ENCODE measurements at places on chromosomes 13 and 19. TPM values are rescaled to one million over a fixed set of nuclear protein-coding genes. Genes with fewer than 3 reads are reported as not detected.

The PSG3 gene
- total RNA-seq: not detected

The RAB3D gene
- 7.6 TPM for total RNA-seq

The ZNF85 gene
- total RNA-seq: 24.7 TPM

The PLPP2 gene
- not detected for total RNA-seq

The ZNF541 gene
- total RNA-seq: 0.13 TPM

GRCh38 chr13:90070837-90071525 is 1276.5 kb upstream of the MIR17HG start:
- H3K36me3 ChIP-seq: no peaks in the 10 kb centered on the region
- no peaks in the 10 kb centered on the region for H3K4me1 ChIP-seq
- H3K27ac ChIP-seq: no peak overlapping the region
- H3K4me3 ChIP-seq: no peak overlapping the region

DNA sequence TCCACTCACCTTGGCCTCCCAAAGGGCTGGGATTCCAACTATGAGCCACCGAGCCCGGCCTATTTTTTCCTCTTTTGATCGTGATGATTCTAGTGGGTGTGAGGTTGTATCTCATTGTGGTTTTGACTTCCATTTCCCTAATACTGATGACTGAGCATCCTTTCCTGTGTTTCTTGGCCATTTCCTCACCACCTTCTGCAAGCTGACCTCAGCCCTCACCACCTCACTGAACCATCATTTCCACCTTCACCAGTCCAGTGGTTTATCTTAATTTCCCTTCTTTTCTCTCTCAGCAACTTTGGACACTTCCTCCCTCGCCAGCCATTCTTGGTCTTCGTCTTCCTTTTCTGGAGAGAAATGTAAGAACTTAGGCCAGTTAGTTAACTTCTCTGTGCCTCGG is 13.0 kb upstream of the BICRA start:
- no peak overlapping the region for H3K4me3 ChIP-seq
- H3K27ac ChIP-seq: peak overlapping the region; percentile 56
- peaks cover 10% of the 10 kb centered on the region for H3K27me3 ChIP-seq
- no peaks in the 10 kb centered on the region for H3K36me3 ChIP-seq

DNA sequence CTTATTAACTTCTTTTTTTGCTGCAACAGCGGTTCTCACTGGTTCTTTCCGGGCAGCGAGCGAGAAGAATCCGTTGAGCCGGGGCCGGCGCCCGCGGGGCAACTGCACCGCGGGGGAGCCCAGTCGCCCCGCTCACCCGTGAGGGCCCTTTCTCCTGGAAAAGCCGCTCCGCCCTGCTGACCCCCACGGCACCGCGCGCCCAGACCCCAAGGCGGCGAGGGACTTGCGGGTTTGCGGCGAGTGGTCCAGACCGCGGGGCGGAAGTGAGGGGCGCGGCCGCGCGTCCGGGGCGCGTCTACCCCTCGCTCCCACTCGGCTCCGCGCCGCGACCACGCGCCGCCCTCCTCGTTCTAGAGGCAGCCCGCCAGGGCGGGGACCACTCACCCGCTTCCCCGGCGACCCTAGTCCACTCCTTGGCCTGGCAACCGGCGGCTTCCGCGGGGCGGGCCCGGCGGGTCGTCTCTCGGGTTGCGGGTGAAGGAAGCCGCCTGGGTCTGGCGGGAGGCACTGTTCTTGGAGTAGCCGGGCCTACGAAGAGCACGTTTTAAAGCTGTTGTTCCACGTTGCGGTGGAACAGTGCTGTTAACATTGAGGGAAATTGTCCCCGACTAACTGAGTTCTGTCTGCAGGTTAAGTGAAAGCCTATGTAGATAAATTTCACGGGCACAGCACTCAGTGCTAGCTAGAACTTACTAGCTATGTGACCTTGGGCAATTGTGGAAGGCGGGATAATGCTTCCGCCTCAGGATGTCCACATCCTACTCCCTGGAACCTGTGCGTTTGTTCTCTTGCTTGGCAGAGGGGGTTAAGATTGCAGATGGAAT is at the start of gene NEK3:
NEK3 (minus strand) TSS at position 439 of the 824 bp plus-strand sequence. CDS start 3,406 bp downstream, outside the sequence.
- peak within 1 kb of the TSS; percentile 58 for H3K27ac ChIP-seq
- H3K4me3 ChIP-seq: peak within 1 kb of the TSS; percentile 77
- peaks cover 29% of the 10 kb centered on the region for H3K27me3 ChIP-seq
- H3K36me3 ChIP-seq: peaks cover 5% of the 10 kb centered on the region
- peaks cover 30% of the 10 kb centered on the region for H3K4me1 ChIP-seq

GRCh38 chr19:3433805-3434540 is 46.4 kb downstream of the SMIM24 start:
- H3K36me3 ChIP-seq: peaks cover 15% of the 10 kb centered on the region
- no peak for DNase-seq
- H3K27ac ChIP-seq: peak overlapping the region; percentile 99
- peak overlapping the region; percentile 96 for H3K4me3 ChIP-seq
- H3K27me3 ChIP-seq: no peaks in the 10 kb centered on the region

DNA sequence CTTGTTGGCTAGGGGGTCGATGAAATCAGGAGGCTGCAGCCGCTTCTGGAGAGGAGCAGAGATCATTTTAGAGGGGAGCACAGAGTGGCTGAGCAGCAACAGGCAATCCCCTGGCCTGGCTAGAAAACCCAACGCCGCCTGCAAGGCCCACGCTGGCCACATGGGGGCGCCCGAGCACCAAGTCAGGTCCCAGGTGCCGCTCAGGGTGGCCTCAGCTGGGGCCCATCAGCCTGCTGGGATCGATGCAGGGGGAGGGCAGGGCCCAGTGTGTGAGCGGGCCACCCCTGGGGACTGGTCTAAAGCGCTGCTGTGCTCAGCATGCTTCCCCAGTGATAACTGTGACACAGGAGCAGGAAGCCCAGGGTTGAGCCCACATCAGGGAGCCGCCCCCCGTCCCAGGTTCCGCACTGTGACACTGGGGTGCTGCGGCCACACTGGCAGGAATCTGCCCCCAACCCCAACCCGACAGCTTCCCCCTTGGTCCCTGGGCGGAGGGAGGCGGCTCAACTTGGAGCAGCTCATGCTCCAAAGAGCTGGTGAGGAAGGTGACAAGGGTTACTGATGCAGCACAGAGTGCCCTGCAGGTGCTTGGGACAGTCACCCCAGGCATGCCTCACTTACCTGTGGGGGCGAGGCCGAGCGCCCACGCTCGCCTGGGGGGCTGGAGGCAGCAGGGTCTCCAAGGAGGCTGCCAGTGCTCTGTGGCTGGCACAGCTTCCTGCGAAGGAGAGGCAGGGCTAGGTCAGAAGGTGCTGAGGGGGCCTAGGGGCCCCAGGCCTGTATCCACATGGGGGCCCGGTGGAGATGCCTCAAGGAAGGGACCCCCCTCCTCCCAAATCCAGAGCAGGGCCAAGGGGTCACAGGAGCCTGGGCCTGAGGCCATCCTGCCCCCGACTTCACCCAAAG is 13.3 kb upstream of the ISYNA1 start:
- DNase-seq: peak; percentile 92
- H3K4me3 ChIP-seq: no peak overlapping the region
- H3K27ac ChIP-seq: no peak overlapping the region

- DNase-seq: no peak
- H3K27ac ChIP-seq: no peak overlapping the region
- H3K4me1 ChIP-seq: peaks cover 3% of the 10 kb centered on the region
- no peak overlapping the region for H3K4me3 ChIP-seq
- peaks cover 18% of the 10 kb centered on the region for H3K27me3 ChIP-seq
Observed at GRCh38 chr19:45323671-45324081, 1.0 kb upstream of the CKM start.

- DNase-seq: no peak
- no peaks in the 10 kb centered on the region for H3K27me3 ChIP-seq
- no peak overlapping the region for H3K27ac ChIP-seq
- H3K36me3 ChIP-seq: peaks cover 3% of the 10 kb centered on the region
Observed at GRCh38 chr13:42494157-42494556, 79.8 kb upstream of the TNFSF11 start.

- no peak for DNase-seq
- no peak overlapping the region for H3K4me3 ChIP-seq
- no peak overlapping the region for H3K27ac ChIP-seq
- no peaks in the 10 kb centered on the region for H3K36me3 ChIP-seq
Observed at GRCh38 chr13:97932036-97932435, 21.4 kb upstream of the IPO5 start.

DNA sequence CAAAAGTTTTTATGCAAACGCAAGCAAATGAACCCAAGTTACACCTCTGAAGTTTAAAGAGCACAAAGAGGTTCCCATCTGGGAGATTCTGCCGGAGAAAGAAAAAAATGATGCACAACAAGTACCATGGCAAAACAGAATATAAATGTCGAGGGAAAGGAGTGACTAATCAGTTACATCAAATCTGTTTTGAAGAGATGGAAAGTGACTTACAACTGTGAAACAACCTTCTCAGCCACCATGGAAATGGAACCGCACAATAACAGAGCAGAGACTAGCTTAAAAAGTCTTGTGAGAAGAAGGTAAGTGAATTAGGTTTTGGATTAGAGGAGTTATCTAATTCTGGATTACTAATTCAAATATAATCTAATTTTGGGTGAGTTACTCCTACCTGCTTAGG is 2.4 kb downstream of the HSPH1 start:
- no peaks in the 10 kb centered on the region for H3K27me3 ChIP-seq
- H3K36me3 ChIP-seq: peaks cover 44% of the 10 kb centered on the region
- peaks cover 45% of the 10 kb centered on the region for H3K4me1 ChIP-seq
- DNase-seq: no peak

GRCh38 chr19:29971002-29971401 is 29.0 kb downstream of the URI1 start:
- no peaks in the 10 kb centered on the region for H3K36me3 ChIP-seq
- H3K4me3 ChIP-seq: no peak overlapping the region
- no peak for DNase-seq
- H3K27ac ChIP-seq: no peak overlapping the region

DNA sequence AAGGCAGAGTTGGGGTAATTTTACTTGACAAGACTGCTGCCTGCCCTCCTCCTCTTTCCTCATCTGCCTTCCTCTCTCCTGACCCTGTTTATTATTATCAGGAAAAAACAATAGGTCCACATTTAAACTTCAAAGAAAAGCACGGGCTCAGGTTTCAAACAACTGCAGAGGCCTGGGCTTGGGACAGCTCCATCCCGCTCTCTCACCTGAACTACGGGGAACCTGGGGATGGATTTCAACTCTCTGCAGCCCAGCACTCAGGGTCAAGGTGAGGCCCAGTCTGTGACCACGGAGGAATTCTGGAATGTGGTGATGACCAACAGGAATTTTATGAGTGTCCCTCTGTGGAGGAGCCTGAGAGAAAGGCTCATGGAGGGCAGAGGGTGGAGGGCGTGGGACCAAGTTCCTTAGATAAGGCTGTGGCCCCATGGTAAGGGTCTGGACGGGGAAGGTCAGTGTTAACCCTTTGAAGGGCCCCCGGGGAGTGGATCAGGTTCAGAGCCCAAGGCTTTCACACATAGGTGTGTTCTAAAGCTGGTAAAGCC is 220.8 kb upstream of the MAB21L1 start:
- no peaks in the 10 kb centered on the region for H3K27me3 ChIP-seq
- no peaks in the 10 kb centered on the region for H3K36me3 ChIP-seq
- no peak for DNase-seq
- H3K4me1 ChIP-seq: no peaks in the 10 kb centered on the region
- no peak overlapping the region for H3K4me3 ChIP-seq

DNA sequence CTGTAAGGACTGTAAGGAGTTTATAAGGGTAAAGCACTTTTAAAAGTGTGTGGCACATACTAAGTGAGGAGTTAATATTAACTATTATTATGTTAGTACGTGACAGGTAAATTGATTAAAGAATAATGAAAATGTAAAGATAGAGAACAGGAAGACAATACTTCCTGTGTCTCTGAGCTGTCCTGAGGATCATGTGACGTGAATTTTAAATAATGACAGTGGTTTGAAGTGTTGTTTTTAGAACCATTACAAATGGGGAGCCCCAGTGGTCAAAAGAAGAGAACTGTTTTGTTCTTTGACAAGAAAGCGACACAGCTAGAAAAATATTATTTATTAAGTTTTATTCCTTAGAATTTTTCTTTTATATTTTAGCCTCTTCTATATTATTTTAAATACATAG is 241.2 kb upstream of the STARD13 start:
- peaks cover 6% of the 10 kb centered on the region for H3K4me1 ChIP-seq
- no peak overlapping the region for H3K27ac ChIP-seq
- no peak for DNase-seq
- H3K4me3 ChIP-seq: no peak overlapping the region

DNA sequence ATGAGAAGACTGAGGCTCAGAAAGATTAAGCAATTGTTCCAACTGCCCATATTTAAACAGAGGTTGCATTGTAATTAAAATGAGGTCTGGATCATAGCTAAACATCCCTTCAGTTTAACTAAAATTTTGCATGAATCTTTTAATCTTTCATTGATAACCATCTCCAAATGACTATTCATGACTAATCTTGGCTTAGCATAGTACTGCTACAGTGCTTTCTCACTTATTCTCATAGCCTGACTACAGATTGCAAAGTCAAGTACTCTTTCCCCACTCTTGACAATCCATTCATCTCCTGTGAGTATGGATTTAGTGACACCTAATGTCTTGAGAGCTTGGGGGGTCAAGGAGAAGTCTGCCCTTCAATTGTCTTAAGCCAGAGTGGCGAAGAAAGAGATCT is 258.4 kb downstream of the RFC3 start:
- no peaks in the 10 kb centered on the region for H3K27me3 ChIP-seq
- H3K4me1 ChIP-seq: no peaks in the 10 kb centered on the region
- H3K27ac ChIP-seq: no peak overlapping the region
- no peak overlapping the region for H3K4me3 ChIP-seq
- H3K36me3 ChIP-seq: no peaks in the 10 kb centered on the region

DNA sequence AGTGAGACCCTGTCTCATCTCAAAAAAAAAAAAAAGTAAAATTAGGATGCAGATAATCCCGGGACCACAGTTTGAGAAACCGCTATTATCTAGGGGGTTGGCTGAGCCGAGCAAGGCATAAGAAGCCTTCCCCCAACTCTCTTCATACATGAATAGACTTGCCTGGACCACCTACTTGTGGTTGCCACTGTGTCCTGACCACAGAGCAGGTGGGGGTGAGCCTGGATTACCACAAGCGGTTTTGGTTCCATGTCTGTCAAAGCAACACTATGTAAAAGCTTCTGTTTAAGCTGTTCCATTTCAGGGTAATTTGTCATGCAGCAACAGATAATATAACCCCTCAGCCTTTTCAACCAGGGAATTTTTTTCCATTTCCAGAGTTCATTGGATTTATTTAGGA is 3.3 kb upstream of the NAPA start:
- peak overlapping the region; percentile 79 for H3K27ac ChIP-seq
- DNase-seq: peak; percentile 90
- peaks cover 22% of the 10 kb centered on the region for H3K27me3 ChIP-seq
- H3K4me1 ChIP-seq: peaks cover 78% of the 10 kb centered on the region

DNA sequence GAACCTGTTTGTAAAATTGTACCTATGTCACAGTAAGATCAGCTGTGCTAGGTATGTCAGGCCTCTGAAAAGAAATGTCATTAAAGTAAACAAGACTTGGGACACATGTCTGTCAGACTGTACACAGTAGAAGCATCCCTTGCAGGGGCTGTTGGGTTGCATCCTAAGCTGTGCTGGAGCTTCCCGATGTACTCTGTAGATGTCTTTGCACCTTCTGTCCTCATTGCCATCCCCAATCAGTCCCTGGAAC is 48.7 kb upstream of the GPR183 start:
- H3K4me3 ChIP-seq: peak overlapping the region; percentile 39
- peaks cover 96% of the 10 kb centered on the region for H3K4me1 ChIP-seq
- H3K27me3 ChIP-seq: no peaks in the 10 kb centered on the region
- no peak for DNase-seq
- H3K36me3 ChIP-seq: peaks cover 82% of the 10 kb centered on the region
- peak overlapping the region; percentile 89 for H3K27ac ChIP-seq
